ENCODE measurements at places on chromosomes 11 and 22. TPM values are rescaled to one million over a fixed set of nuclear protein-coding genes. Genes with fewer than 3 reads are reported as not detected.

DNA sequence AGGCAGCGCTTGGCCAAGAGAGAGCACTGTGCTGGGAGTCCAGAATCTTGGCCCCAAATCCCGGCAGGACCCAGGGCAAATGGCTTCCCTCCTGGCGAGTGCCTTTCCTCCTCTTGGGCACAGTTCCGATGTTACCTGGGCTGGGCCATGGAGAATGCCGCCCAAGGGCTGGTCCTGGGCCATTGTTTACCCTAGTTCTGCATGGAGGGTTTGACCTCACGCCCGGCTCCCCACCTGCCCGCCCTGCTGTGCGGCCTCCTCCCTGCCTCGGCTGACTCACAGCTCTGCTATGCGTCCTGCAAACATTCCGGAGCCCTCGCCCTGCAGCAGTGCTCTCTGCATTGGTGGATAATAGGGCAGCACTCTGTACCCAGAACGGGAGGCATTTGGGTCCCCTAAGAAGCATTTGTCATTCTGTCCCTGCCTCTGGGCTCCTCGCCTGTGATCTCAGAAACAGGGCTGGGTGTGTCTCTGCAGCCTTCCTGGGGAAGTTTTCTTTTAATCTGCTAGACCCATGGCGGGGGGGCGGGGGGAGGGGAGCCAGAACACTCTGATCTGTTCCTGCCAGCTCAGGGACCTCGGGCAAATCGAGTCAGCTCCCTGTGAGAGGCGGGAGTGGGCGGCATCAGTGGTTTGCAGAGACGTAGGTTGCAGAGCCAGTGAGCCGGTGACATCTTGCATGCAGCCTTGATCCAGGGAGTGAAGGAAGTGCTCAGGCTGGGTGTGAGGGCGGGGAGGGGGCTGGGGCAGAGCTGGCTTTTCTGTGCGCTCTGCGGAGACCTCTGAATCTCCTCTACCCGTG is 32.9 kb upstream of the SMIM38 start:
- DNase-seq, result peak; percentile 23

The MMP11 gene
- not detected for total RNA-seq

GRCh38 chr11:17766590-17766989 is 32.0 kb downstream of the KCNC1 start:
- no peak for DNase-seq

- DNase-seq, result no peak
Measured at GRCh38 chr11:103683576-103683975, 352.9 kb upstream of the DDI1 start.

The GAB4 gene
- total RNA-seq, result not detected

DNA sequence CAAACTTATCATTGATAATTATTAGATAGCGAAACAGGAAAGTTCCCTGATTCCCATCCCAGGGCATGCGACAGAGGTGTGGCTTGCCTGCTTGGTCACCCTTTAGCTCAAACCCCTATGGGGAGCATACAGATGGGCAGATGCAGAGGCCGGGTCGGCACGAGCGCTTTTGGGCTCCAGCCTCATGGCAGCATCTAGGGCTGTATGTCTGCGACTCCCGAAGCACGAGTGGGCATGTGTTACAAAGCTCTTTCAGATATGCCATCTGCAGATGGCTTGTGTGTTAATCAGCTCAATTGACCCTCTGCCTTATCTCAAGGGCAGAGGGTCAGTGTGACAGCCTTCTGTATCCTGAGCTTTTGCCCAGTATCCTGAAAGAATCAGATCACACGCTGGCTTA is 2069.3 kb upstream of the RAG2 start:
- DNase-seq, result no peak

GRCh38 chr22:42317691-42318547 is 47.5 kb upstream of the TCF20 start:
- peak; percentile 44 for DNase-seq

GRCh38 chr11:30488304-30488998 is 97.7 kb downstream of the MPPED2 start:
- DNase-seq, result no peak

The CCND1 gene
- total RNA-seq, result 91.6 TPM

DNA sequence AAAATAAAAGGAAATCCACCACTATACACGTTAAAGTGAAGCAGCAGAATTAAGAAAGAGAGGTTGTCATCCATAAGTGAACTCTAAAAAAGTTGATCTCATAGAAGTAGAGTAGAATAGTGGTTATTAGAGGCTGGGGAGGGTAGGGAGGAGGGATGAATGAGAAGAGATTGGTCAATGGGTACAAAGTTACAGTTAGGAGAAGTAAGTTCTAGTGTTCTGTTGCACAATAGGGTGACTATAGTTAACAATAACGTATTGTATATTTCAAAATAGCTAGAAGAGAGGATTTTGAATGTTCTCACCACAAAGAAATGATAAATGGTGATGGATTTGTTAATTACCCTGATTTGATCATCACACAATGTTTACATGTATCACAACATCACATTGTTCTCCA is 72.0 kb downstream of the CD82 start:
- DNase-seq, result no peak

GRCh38 chr11:3853899-3854659 is 1.4 kb upstream of the STIM1 start:
- DNase-seq, result no peak

GRCh38 chr11:61908730-61909316 is 8.5 kb downstream of the RAB3IL1 start:
- DNase-seq, result no peak

- DNase-seq, result no peak
Measured at GRCh38 chr11:30351061-30351460, 28.2 kb downstream of the ARL14EP start.

DNA sequence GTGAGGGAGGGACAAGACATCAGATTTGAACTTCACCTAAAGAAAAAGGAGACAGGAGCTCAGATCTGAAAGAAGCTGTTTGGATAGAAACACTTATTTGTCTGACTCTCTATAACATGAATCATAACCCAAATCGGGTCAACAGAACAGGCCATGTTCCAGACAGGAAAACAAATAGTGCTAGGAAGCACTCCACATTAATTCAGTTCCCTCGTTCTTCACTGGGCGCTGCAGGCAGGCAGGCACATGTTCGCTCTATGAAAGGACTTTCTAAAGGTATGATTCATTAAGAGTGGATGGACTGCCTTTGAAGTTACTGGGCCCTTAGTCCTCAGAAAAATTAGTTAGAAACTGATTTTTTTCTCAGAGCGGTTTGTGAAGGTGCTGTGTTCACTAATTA is 137.5 kb upstream of the TRPC6 start:
- DNase-seq, result no peak

GRCh38 chr11:1948389-1948788 is 1.3 kb downstream of the MRPL23 start:
- no peak for DNase-seq

DNA sequence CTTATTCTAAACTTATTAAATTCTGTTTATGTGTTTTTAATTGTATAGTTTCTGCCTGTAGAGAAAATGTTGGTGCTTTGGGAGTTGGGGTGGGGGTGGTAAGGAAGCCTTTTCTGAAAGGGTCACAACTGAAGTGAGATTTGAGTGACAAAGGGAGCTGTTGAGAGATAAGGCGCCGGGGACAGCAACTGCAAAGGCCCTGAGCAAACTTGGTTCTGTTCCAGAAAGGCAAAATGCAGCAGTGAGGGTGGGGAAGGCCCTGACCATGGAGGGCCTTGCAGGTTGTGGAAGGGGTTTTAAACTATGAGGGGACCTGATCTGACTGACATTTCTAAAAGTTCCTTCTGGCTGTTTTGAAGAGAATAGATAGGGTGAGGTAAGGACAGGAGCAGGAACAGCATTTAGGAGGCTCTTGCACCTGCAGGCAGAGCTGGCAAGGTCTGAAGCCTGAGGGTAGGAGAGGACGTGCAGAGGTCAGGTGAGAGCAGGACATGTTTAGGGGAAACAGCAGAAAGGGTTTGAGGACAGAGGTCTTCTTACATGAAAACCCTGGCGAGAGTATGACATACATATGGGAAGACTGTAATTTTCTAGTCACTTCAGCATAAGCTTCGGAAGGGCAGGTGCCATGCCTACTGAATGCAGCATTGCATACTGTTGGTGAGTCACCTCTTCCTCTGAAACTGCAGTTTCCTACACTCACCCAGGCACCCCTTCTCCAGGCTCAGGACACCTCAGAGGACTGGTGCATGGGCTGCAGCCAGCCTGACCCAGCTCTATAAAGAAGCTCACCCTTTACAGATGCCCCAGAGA is 190.7 kb downstream of the SNX19 start:
- DNase-seq, result no peak

The GGT1 gene
- 99.6 TPM for total RNA-seq

The NRIP3 gene
- 1.1 TPM for total RNA-seq

- no peak for DNase-seq
Measured at GRCh38 chr11:62546244-62546928, at the start of gene AHNAK. Gene AHNAK, minus strand, starts transcription at chr11:62546806. Its CDS starts 10,708 bp downstream, at chr11:62536098.

Measured in G401 (cell line).